D341Med (cell line): ENCODE measurements at places on chromosomes 11 and 22.

DNA sequence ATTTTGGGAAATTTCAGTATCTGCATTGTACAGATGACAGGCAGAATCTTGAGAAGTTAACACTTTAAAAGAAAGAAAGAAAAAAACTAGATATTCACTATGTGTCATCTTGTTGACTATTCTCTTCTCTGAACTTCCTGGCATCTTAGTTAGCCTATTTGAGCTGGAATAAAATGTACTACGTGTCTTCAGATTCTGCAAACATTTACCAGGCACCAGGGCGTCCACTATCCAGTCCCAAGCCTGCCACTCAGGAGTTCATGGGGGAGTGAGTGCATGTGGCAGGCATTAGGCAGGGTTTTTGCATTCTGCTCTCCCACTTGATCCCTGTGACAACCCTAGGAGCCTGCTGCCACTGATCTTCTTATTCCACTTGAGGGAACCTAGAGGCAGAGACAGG lies 25.0 kb downstream of the TIMP3 start:
- DNase-seq, result no peak

DNA sequence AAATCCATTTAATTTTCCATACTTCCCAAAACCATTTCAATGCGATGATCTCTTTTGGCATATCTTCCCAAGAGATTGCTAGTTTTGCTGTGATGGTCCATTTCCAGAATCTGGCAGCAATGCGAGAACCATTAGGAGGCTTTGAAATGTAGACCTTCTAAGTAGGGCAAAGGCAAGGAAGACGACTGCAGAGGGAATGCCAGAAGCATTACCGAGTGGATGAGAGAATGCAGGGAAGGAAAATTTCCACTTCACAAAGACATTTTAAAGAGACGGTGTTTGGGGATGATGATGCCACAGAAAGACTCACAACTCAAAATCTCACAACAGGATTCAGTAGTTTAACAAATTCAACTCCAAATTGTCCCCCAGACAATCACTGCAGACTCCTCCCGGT lies 471 bp upstream of the CEP126 start:
- peak; percentile 14 for DNase-seq

DNA sequence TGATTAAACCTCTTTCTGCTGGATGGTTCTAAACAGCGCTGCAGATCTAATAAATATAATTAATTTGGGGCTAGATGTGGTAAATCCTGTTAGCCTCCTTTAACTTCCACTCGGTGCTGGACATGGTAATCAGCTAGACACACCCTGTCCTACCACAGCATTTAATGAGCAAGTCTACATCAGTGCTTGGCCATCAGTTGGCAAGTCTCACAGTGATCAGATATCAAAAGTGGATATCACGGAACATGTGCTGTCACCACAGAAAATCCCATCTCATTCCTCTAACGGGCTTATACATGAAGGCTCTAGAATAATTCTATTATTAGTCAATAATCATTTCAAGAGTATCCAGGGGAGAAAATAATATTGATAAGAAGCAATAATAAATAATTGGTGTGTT lies 5.6 kb upstream of the USP28 start:
- DNase-seq, result no peak

DNA sequence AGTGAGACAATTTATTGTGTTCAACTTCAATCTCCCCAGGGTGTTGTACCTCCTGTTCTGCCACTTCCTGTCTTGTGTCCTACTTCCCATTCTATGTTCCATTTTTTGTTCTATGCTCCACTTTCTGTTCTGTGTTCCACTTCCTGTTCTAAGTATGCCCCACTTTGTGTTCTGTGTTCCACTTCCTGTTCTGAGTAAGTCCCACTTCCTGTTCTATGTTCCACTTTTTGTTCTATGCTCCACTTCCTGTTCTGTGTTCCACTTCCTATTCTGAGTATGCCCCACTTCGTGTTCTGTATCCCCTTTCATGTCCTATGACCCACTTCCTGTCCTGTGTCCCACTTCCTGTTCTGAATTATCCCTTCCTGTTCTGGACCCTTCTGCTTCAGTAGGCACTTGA lies 732.7 kb downstream of the TBC1D22A start:
- no peak for DNase-seq

- no peak for DNase-seq
Measured at GRCh38 chr22:22817468-22818201, 70.0 kb upstream of the IGLL5 start.

GRCh38 chr11:19368726-19369375 lies 128.1 kb upstream of the E2F8 start:
- DNase-seq, result no peak

- DNase-seq, result peak; percentile 84
Measured at GRCh38 chr22:35524966-35525686, 15.5 kb upstream of the RASD2 start.

DNA sequence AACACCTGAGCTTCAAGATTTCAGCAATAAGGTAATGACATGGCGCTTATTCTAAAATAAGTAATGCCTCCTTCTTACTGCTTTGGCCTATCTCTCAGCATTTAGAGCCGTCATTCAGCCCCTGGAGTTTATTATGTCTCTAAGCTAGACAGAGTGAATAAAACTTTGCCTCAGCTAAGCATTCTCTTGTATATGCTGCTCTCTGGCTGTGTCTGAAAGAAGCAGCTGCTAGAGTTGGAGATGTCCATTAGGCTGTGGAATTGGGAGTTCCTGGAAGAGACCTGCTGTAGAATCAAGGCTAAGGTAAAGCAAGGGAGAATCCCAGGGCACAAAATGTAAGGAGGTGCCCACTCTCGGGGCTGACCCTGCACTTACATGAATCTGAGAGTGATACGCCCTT lies 35.5 kb upstream of the TTC12 start:
- DNase-seq, result no peak

DNA sequence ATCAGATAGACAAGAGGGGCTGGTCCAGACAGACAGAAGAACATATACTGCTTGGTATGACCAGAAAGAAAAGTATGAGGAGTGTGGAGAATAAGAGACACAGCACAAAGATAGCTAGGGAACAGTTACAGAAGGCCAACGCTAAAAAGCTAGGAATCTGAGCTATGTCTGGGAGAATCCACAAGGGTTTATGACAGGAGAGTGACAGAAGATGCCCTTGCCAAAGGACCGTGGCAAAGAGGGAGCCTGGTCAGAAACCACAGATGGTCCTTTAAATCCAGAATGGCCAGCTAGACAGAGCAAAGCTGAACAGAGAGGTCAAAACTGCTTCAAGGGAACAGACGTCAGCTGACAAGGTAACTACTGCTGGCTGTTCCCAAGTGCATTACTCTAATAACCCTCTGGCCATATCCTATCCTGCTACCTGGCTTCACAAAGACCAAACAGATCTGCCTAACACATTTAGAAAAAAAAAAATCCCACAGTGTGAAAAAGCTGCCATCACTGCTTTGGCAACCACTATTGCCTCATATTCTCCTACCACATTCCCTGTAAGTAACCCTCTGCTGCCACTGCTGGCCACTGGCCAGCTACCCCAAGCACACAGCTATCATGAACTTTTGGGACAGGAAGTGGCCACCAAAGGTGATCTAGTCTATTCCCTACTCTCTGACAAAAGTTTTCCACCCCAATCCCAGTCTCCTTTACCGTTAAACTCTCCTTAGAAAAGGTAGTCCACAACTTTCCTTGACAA lies 7.3 kb downstream of the SERGEF start:
- DNase-seq, result no peak

DNA sequence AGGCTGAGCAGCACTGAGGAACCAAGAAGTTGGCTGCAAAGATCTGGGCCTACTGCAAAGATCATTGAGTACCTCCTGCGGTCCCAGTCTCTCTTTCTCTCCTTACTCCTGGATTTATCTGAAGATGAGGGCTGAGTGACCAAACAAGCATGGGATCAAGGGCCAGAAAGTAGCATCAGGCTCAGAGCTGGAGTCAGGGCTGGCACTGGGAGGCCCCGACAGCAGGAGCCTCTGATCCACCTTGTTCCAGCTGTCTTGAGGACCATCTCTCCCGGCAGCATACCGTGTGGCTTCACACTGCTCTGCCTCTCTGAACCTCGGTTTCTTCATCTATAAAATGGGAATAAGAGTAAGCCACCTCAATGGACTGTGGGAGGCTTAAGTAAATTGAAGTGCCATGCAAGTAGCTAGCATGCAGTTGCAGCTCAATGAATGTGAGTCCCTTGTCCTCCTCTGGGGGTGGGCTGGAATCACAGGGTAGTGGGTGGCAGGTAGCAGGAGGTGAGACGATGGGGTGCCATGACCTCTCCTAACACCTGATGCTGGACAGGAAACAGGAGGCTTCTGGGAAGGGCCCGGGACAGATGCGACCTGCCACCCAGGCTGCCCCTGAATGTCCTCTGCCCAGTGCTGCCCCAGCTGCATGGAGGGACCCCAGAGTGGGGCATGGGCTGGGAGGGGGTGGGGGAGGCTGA lies 52.5 kb upstream of the PRDM11 start:
- no peak for DNase-seq
